ENCODE measurements at places on chromosomes 3 and 15.

GRCh38 chr15:74364936-74365597, 2.4 kb downstream of the CYP11A1 start:
- DNase-seq: no peak

DNA sequence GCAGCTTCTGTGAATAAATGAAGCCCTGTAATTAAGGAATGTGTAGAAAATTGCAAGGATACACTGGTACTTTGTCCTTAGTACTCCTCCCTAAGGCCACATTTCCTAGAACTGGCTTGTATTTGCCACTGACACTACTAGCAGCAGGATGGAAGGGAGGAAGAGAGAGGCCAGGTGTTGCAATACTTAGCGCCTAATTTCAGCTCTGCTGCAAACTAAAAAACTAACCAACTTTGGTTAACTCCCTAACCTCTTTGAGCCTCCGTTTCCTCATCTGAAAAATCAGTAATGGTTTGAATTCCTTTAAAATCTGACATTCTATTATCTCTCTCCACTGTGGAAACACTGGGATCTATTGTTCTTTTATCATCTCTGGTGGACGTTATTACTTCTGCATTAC, 257.0 kb downstream of the SV2B start:
- no peak for DNase-seq

DNA sequence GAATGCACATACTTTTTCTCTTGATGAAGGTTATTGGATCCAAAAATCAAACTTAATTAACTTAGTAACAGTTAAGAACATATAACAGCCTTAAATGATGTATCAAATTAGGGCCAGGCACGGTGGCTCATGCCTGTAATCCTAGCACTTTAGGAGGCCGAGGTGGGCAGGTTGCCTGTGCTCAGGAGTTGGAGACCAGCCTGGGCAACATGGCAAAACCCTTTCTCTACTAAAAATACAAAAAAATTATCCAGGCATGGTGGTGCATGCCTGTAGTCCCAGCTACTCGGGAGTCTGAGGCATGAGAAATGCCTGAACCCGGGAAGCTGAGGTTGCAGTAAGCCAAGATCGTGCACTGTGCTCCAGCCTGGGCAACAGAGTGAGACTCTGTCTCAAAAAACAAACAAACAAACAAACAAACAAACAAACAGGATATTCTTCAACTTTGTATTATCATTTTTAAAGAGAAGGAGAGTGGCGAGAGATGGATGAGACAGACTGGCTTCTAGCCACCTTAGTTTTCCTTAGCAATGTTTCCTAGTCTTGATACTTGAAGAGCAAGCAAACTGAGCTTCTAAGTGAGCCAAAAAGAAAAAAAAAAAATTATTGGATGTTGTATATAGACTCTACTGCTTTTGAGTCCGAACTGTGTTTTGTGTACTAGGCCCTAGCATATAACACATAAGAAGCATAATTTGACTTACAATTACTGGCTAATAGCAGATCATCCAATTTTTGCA, 13.8 kb downstream of the SPRED1 start:
- DNase-seq: no peak

DNA sequence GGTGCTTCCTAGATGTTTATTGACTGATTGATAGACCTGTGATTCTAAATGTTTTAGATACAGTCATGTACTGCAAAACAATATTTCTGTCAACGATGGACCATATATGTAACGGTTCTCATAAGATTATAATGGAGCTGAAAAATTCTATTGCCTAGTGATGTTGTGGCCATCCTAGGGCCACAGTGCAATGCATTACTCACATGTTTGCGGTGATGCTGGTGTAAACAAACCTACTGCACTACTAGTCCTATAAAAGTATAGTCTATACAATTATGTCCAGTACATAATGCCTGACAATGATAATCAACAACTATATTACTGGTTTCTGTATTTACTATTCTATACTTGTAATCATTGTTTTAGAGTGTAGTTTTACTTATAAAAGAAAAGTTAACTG, 46.8 kb downstream of the CHST2 start:
- DNase-seq: no peak

- DNase-seq: no peak
Measured at GRCh38 chr15:37115538-37115937, 15.2 kb upstream of the MEIS2 start.

DNA sequence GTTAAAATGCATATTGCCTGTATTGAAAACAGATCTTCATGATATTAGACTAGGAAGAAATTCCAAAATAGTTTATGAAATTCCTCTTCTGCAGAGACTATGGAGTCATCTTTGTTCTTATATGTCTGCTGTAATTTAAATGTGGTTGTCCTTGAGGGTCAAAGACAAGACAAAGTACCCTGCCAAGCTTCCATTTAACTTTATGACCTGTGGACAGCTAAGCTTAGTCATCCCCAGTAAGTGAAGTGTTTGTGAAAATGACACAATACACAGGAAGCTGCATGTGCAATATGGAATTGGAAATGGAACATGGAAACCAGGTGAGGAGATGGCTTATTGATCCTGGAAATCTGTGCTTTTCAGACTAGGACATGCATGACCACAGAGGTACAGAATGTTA, 68.5 kb upstream of the GBE1 start:
- no peak for DNase-seq

- no peak for DNase-seq
Measured at GRCh38 chr15:51144021-51144532, 49.4 kb upstream of the TNFAIP8L3 start.

GRCh38 chr3:190443257-190443656, 6.4 kb downstream of the TMEM207 start:
- no peak for DNase-seq

- DNase-seq: no peak
Measured at GRCh38 chr3:44042772-44043171, 198.9 kb upstream of the TOPAZ1 start.

- DNase-seq: no peak
Measured at GRCh38 chr3:196057760-196058331, 24.0 kb downstream of the TFRC start.

- no peak for DNase-seq
Measured at GRCh38 chr3:9422712-9423424, 25.5 kb downstream of the SETD5 start.

DNA sequence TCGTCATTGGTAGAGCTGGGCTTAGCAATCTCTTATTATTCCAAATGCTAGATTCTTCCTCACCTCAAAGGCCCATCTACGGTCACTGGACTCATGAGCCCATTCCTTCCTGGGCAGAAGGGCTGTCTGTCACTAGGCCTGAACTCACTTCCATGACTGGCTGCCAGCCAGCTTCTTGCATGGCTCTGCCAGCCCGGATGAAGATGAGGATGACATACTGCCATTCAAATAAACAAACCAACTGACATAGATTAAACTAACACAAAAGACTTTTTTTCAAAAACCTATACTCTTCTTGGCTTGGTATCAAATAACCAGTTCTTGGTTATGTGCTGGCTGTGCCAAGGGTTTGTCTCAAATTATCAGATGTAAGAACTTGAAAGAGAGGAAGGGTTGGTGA, 23.8 kb downstream of the ISL2 start:
- DNase-seq: no peak

- DNase-seq: no peak
Measured at GRCh38 chr15:67820992-67821783, 4.1 kb upstream of the SKOR1 start.

DNA sequence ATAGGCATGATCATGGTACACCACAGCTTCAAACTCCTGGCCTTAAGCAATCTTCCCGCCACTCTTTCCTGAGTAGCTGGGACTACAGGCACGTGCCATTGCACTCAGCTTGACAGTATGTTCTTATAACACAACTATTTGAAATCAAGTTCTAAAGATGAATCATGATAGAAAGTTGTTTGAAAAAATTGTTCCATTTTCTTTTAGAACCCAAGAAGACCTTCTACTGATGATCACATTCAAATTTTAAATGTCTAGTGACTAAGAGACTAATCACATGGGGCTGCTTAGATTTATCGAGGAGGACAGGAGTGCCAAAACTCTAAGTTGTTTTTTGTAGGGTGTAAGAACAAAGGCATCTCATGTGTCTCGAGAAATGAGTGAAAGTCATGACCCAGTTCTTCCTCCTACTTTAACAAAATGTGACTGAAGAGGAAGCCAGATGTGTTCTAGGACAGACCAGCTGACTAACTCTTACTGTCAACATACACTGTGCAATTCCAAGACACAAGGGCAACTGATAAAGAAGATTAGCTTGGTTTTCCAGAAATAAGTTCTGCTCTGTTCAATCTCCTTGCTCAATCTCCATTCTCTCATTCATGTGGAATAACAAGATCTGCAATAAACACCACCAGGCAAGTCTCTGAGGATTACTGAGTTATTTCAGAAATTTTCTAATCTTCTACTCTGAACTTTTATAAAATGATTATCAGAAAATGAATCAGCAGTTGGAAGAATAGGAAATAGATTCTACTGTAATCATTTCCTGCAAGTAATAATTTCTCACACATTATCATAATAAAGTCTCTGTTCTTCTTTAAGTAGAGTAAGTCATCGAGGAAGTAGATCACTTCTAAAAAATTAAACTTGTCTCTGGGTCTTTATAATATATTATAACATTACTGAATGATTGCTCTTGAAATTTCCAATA, 122.6 kb upstream of the CCNL1 start:
- DNase-seq: no peak

DNA sequence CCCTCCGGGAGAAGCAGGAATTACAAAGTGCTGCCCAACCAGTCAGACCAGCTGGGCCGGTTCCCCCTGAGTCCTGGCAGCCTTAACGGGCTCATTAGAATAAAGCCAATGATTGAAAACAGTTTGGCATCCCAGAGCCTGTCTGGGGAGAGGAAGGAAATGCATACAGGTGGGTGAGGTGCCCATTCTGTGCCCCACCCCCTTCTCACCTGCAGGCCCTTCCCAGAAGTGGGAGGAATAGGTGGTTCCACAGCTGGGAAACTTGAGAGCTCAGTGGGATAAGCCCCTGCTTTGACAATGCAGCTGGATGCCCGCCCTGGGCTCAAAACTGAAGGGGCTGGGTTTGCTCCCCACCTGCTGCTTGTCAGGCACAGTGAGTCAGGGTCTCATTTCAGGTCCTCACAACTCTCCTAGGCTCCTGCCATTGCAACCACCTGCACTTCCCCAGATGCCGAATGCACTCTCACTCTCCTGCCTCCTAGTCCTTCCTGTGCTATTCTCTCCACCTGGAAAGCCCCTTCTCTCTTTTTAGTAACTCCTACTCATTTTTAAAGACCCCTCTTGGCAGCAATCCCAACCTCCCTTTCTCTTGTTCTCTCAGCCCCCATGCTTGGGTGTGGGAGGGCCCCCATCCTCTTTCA, 5.5 kb upstream of the BUB1B start:
- no peak for DNase-seq

GRCh38 chr3:85821130-85821756, 862.5 kb downstream of the CADM2 start:
- DNase-seq: no peak

- no peak for DNase-seq
Measured at GRCh38 chr15:91182101-91182500, 82.0 kb downstream of the SV2B start.

GRCh38 chr15:70243686-70244540, 146.2 kb upstream of the TLE3 start:
- no peak for DNase-seq

GRCh38 chr15:90101130-90101968, 919 bp downstream of the IDH2 start:
- DNase-seq: no peak

- DNase-seq: no peak
Measured at GRCh38 chr15:28901987-28902745, 16.4 kb downstream of the APBA2 start.

GRCh38 chr15:29668120-29668602, 154.1 kb downstream of the TJP1 start:
- no peak for DNase-seq

All from GM12891 (cell line).